NCI-H446 (cell line): ENCODE measurements at places on chromosomes 12 and 14.

DNA sequence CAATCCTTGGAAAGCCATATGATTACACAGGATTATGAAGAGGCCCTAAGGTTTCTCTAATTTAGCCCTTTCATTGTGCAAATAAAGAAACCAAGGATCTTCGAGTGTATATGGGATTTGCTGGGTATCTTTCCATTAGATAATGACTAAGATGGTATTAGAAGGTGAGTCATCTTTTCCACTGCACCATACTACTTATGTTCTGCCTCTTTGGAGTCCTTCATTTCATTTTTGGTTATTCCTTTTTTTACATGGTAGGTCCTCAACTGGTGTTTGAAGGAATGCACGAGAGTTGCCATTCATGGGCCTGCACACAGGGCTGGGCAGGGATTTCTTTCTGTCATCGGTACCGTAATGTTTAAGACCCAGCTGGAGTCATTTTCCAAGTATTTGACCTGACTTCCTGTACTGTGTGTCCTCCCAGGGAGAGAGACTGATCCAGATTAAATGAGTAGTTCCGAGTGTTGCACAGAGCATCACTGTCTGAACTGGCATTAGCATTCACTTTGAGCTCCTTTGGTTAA, 85.7 kb downstream of the BORCS5 start:
- no peak for DNase-seq

- no peak for DNase-seq
These were observed 57.5 kb downstream of the AP5M1 start for GRCh38 chr14:57326253-57326652.

DNA sequence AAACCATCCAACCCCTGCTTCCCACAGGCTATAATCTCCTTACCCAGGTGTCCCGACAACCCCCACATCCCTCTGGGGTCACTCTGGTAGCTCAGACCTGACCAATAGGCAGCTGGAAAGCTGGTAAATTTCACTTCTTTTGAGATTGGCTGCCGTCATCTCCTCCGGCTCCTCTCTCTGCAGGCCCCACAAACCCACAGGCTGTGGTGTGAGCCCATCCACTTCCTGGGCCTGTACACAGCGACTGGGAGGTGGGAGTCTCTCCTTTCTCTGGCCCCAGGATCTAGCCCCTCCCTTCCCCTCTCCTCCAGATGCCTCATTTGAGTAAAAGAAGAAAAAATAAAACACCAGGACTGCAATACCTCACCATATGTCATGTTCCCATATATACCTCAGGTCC, 709 bp downstream of the INHBC start:
- no peak for DNase-seq

- DNase-seq: no peak
These were observed 308.1 kb downstream of the EGLN3 start for GRCh38 chr14:33642691-33643244.

- peak; percentile 23 for DNase-seq
These were observed 88.8 kb downstream of the CCDC60 start for GRCh38 chr12:119423285-119423684.

DNA sequence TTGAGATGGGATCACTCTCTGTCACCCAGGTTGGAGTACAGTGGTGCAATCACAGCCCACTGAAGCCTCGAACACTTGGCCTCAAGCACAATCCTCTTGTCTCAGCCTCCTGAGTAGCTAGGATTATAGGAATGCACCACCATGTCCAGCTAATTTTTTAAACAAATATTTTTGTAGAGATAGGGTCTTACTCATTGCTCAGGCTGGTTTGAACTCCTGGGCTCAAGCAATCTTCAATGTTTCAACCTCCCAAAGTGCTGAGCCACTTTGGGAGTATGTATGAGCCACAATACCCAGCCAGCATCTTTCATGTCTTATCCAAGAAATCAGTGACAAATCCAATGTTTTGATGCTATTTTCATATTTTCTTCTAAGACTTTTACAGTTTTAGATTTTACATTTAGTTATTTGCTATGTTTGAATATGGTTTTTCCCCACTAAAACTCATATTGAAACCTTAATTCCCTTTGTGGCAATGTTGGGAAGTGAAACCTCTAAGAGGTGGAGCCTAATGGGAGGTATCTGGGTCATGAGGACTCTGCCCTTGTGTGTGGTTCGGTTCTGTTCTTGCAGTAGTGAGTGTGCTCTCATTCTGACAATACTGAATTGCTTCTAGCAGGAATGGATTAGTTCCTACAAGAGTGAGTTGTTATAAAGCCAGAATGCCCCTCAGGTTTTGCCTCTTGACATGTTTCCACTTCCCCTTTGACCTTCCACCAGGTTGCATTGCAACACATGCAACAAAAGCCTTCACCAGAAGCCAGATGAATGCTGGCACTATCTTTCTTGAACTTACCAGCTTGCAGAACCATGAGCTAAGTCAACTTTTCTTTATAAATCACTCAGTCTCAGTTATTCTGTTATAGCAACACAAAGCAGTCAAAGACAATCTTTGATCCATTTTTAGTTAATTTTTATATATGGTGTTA, 80.8 kb upstream of the AMIGO2 start:
- no peak for DNase-seq

DNA sequence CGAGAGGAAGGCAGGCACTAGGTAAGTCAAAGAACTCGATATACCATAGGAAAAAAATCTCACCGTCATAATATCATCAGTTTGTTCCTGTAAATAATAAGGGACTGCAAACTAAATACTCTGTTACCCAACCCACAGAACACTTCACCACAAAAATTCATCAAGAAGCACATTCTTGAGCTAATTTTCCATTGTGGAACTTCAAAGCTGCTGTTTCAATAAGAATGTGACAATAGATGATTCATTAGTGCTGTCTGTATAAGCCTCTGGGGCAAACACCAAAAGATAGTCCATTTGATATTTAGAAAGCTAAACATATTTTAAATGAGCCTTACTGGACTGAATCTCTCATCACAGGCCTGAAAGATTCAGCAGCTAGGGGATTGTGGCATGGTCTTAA, 219.4 kb downstream of the KSR2 start:
- no peak for DNase-seq

DNA sequence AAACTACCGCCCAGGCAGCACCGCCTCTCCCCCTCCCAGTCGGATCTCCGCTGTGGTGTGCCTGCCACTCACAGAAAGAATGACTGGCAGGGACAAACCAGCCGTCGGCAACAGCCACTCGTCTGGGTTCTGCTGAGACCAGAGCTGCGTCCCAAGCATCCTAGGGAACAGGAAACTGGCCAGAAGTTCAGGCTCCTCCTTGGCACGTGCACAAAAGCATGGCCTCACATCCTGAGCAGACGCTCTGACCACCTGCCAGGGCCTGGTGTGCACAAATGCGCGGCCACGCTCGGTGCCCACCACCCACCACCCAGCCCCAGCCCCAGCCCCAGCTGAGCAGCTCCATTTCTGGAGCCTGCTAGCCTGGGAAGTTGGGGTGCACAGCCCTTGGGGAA, 214.8 kb downstream of the DPF3 start:
- DNase-seq: peak; percentile 26
